Activated T-helper 1 cell treated with anti-CD3 and anti-CD28 coated beads, Interleukin-2, amount 50 U/mL, for 16 hours (primary cell): ENCODE measurements at places on chromosomes 12 and 14.

- DNase-seq, result no peak
Measured at GRCh38 chr12:112813836-112814235, 22.3 kb downstream of the RPH3A start.

DNA sequence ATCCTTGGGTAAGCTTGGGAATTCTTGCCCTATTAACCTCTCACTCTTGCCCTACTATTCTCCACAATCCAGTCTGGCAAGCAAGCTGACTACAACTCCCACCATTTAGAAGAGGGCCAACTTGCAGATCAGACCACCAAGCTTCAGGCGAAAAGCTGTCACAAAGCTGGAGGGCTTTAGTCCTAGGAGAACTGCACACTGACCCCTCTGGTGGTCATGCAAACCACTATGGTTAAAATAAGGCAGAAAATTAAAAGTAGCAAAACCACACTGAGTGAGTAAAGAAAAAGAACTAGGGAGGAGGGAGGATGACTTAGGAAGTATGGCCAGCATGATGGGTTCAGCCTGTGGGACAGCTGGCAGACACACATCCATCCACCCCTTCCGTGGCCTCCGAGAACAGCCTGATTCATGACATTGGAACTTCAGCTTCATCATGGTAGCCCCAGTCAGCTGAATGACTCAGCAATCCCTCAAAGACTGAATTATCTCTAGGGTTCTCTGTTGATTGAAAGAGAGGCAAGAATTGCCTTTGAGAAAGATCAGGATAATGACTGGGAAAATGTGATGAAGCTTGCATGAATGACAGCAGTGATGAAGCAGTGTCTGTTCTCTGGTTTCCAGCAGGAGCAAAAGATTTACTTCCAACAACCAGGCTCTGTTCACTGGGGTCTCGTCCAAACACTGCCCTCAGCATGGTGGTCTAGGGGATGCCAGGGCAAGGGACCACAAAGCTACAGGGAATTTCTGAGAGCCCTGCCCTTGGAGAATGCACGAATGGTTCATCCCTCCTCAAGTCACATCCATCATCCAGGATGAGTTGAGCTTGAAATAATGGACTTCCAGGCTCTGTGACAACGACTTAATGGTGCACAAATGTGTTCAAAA is 24.4 kb downstream of the PITPNM2 start:
- DNase-seq, result no peak

DNA sequence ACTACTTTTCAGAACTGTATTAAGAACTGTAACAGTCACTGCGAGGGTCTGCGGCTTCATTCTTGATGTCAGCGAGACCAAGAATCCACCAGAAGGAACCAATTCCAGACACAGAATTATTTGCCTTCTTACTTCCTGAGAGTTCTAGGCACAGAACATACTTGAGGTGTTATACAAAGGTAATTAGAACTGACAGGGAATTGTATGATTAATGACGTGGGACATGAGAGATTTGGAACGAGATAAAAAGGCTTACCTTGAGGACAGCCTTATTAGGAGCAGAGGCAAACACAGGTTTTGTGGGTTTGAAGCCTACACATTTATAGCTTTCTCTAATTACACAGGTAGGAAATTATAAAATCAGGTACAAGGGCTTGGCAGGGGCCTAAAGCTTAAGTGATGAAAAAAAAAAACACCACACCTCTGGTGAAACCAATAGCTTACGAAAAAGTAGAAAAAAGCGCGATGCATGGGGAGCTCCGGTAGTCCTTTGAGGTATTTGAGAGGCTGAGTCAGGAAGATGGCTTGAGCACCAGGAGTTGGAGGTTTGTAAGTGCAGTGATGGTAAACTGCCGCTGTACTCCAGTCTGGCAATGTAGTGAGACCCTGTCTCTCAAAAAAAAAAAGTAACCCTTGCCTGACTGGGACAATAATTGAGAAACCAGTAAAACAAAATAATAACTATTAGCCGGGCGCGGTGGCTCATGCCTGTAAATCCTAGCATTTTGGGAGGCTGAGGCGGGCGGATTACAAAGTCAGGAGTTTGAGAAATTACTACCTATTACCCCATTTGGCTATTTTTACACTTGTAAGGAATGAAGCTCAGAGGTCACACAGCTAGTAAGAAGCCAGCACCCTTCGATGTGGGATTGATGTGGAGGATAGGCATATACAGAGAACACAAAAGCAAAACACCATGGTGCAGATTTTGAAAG is 795 bp upstream of the ACOT2 start:
- DNase-seq, result no peak

DNA sequence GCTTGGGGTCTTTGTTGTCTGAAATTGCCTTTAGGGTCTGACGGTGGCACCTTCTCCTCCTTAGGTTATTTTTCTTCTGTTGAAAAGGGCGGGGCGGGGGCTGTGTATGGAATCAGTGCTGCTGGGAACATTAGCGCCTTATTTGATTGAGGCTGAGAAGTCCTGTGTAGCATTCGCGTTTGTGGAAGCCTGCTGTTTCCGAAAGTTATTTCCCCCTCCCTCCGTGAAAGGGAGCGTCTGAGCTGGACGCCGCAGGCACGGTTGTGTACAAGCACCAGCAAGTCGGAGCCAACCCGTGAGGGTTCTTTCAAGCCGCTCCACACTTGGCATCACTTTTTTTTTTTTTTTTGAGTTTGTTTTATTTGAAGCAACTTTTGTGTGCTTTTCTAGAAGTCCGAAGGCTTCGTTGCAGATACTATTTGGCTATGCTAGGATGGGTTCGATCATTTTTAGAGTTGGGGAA is 1.1 kb downstream of the SYNE2 start:
- DNase-seq, result peak; percentile 35

- no peak for DNase-seq
Measured at GRCh38 chr12:104049278-104049902, 597 bp downstream of the GLT8D2 start.

DNA sequence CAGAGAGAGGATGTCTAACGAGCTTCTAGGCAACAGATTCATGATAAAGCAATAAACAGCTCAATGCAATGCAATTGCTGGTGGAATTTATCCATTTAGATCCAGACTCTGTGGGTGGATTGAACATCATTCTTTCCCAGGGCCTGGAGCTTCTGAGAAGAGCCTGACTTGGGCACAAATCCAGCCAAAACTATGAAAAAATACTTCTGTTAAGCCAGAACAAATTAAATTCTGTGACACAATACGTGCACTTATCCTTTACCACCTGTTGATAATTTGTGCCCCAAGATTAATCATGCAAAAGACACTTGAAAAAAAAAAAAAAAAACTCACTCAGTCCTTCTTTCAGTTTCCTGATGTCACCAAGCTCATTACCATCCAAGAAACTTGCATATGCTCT is 446.0 kb upstream of the DCN start:
- no peak for DNase-seq

DNA sequence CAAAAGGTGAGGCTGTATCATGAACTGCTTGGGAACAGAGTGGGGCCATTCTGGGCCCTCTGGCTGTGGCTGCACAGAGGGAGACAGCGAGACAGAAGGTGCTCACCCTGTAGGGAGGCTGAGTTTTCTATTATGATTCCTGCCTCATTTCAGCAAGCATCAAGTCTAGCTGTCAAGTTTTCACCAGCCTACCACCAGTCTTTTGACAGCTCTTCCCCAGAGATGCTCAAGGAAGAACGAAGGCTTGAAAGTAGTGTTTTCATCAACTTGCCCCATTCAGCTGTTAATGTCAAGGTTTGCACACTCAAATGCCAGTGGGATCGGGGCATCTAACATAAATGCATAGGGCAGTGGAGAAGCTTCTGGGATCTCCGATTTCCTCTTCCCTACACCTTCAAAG is 10.0 kb downstream of the FGF23 start:
- DNase-seq, result no peak

DNA sequence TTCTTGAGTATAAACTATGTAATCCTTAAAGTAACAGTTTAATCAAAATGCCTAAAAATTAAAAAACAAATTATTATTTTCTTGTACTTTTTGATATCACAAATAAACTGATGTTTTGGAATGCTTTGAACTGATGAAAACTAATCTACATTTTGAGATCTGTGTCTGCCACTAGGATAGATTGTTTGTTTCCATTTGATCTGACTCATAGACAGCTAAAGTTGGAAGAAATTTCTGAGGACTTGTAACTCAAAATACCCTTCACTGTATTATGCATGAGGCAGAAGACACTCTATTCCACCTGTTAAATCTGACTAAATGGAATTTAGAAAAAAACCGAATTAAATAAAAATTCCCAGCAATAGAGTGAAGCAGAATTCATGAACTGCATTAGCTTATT is 1400.0 kb upstream of the FLRT2 start:
- no peak for DNase-seq

GRCh38 chr12:97404093-97404492 is 58.5 kb upstream of the RMST start:
- no peak for DNase-seq

- no peak for DNase-seq
Measured at GRCh38 chr12:122064780-122065588, 13.6 kb upstream of the MLXIP start.

DNA sequence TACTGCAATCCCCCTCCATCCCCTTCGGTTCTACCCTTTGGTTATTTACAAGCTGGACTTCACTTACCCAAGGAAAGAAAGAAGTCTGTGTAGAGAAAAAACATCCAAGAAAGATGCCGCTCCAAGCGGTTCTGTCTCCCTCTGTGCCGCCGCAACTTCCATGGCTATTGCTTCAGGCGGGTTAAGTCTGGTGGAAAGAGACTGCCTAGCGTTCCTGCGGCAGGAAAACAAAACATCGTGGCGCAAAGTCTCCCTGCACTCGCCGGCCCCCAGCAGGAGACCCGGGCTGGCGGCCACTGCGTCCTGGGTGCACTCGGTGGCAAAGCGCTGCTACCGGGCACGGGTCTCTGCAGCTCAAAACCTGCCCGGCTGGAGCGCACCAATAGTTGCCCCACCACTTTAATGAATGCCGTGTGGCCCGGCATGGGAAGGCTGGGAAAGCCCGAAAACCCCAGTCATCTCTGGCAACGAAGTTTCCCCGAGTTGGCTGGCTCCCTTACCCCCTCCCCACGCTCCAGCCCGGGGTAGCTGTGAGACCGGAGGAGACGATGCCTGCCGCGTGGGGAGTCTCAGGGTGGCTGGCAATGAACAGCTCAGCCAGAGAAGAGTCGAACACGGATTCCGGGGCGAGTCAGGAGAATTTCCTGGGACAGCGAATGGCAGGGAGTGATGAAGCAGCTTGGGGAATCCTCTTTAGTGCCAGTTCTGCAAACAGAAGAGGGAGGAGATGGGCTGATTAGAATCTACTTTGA is 3.5 kb upstream of the KCNK10 start:
- no peak for DNase-seq

DNA sequence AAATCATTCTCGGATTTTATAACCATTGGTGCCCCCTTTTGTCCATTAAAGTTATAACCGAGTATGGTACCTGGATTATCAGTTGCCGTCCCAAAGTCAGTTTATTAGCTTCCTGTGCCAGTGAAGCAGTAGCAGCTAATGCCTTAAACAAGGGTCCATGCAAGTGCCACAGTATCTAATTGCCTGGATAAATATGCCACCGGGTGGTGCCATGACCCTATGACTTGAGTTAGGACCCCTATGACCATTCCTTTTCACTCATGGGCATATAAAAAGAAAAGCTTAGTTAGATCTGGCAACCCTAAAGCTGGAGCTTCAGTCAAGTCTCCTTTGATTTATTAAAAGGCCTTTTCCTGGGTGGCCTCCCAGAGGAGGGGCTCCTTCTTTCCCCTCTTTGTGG is 1314.6 kb downstream of the TMEM121 start:
- no peak for DNase-seq
